NCI-H146 (cell line): ENCODE measurements at places on chromosomes 2 and 18.

DNA sequence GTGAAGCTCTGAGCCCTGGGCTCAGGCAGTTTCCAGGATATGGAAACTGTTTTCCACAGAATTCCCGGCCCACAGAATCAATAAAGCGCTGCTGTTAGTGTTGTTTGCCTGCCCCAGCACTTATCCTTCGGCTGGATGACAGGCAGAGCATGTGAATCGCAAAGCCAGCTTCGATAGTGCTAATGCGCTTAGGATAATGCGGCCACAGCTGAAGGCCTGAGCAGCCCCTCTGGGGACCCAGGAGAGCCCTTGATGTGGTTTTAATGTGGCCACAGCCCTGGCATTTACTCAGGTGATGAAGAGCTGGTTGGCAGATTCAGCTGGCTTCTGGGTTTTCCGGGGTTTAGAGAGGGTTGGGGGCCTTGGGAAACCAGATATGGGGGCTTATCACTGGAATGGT lies 23.7 kb downstream of the PCARE start:
- DNase-seq = no peak

- no peak for DNase-seq
Measured at GRCh38 chr2:48749291-48750127, 6.0 kb downstream of the LHCGR start.

DNA sequence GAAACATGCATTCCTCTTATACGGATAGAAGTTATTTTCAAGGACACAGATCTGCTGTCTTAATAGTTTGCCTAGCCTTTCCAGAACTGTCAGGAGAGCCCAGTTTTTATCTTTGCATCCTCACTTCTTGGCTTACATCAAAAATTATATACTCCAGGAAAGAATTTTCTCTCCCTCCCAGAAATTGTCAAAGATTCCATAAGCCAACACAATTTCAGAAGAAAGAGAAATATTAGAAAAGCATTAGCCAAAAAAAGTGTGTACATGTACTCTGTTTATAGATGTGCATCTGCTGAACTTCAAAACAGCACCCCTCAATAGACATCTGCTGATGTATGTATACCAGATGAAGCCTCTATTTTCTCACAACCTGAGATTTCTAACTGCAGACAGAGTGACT lies 210.4 kb downstream of the METTL4 start:
- no peak for DNase-seq

GRCh38 chr2:68031542-68032160 lies 31.2 kb downstream of the C1D start:
- peak; percentile 42 for DNase-seq

- DNase-seq = no peak
Measured at GRCh38 chr18:78751664-78752063, 228.0 kb upstream of the SALL3 start.

DNA sequence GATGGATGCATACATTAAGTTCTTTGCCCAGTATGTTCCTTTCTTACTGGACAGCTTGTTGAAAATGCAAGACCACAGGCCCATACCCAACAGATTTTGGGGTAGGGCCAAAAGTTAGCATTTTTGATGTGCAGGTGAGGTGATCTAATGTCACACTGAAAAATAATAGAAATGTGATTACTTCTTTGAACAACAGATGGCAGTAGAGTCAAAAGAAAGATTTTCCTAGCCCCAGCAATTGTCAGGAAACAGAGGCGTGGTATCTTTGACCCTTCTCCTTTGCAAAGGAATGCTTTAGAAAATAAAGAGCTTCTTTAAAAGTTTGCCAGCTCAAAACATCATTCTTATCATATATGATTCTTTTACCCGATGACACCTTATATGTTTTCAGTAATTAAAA lies 343.6 kb upstream of the SYT4 start:
- DNase-seq = peak; percentile 55

GRCh38 chr2:216878072-216878471 lies 18.2 kb upstream of the TNP1 start:
- no peak for DNase-seq

GRCh38 chr2:23077596-23077995 lies 307.4 kb upstream of the KLHL29 start:
- no peak for DNase-seq

GRCh38 chr18:23401400-23402347 lies 51.4 kb upstream of the RIOK3 start:
- peak; percentile 97 for DNase-seq

- peak; percentile 50 for DNase-seq
Measured at GRCh38 chr2:153100151-153100550, 378.4 kb downstream of the RPRM start.

DNA sequence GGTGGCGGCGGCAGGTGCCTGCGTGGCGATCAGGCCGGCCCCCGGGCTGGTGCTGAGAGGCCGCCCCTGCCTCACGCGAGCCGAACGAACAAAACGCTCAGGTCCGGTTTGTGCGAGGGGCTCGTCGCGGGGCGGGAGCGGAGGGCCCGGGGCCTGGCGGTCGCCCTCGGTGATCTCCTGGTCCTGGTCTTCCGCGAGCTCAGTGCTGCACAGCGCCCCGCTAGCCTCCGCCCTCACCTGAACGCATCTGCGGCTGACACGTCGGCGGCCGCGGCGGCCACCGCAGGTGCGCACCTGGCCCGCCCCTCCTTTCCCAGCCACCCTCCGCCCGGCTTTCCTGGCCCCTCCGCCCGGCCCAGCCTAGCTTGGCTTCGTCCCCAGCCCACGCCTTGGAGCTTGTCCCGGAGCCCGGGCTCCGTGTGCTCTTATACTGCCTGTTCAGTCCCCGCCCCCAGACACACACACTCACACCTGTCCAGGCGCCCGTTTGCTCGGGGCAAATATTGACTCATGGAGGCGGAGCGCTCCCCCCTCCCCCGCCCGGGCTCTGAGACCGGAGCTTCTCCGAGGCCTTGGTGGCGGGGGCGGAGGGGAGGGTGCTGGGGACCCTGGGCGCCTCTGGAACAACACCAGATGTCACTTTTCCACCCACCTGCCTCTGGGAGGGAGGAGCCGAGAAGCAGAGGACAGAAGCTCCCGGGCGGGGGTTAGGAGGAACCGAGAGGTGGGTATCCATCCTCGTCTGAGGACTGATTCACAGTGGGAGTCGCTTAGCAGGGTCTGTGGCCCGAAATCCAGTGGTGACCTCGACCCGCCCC lies 8.6 kb upstream of the CRYBA2 start:
- peak; percentile 98 for DNase-seq

- DNase-seq = peak; percentile 33
Measured at GRCh38 chr2:237195396-237196120, 109.9 kb downstream of the COPS8 start.

- no peak for DNase-seq
Measured at GRCh38 chr2:114001937-114002336, 112.0 kb downstream of the ACTR3 start.

- no peak for DNase-seq
Measured at GRCh38 chr2:112272669-112273068, 2.7 kb upstream of the ZC3H6 start.

GRCh38 chr2:28507796-28508764 lies 12.2 kb downstream of the PLB1 start:
- peak; percentile 89 for DNase-seq

DNA sequence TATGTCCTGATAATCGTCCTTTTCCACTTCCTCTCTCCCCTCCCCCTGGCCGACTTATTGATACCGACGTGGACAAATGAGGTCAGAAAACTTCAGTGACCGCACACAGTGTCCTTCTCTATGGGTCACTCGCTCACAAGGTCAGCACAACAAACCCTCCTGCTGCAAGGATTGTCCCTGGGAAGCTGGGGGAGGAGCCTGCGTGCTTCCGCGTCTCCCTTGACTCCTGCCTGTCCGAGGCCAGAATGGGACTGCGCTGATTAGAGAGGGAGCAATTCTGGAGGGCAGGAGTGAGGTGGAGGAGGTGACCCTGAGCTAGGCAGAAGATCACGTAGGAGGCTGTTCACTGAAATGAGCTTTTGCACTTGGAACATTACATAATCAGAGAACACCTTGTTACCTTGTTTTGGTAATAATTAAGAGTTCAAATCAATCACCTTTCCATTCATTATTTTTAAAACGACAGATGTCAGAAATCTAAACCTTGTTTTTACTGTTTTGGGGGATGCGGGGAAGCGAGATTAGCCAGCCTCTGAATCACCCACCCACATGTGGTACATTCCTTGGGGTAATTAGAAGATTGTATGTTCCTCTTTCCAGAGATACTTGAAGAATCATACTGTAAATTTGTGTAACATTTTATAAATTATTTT lies 70.6 kb downstream of the CTAGE1 start:
- no peak for DNase-seq

DNA sequence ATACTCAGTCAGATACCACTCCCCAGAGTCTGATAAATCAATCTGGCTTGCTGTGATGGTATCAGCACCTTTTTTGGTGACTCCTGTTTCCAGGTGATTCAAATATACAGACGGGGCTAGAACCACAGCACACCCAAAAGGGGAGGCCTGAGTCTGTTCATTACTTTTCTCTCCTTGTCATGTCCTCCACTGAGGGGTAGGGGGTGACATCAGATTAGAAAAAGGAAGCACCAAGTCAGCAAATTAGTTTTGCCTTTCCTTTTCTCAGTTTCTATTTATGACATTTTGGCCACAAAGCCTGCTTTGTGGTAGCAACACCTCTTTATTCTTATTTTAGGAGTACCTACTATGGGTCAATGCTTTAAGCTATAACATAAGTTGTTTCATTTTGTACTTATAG lies 127.4 kb downstream of the CCDC102B start:
- peak; percentile 37 for DNase-seq

DNA sequence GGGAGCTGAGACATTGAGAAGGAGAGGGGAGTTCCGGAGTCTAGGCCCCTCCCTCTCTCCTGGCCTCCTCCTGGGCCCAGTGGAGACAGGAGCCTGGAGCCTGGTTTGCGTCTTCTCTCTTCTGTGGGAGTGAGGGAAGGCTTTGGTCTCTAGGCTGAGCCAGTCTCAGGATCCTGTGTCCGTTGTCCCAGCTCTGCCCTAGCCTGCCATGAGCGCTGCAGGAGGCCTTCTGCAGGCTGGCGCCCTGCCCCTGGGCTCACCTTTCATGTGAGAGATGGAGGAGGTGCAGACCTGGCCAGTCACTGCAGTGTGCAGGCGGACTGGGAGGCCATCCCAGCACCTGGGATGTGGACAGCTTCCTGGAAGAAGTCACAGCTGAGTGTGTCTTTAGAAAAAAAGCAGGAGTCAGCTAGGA lies 8.7 kb downstream of the IMPA2 start:
- peak; percentile 78 for DNase-seq

- no peak for DNase-seq
Measured at GRCh38 chr2:171702781-171703556, 15.7 kb downstream of the DYNC1I2 start.

- DNase-seq = no peak
Measured at GRCh38 chr2:12261986-12262680, 454.6 kb upstream of the TRIB2 start.

- no peak for DNase-seq
Measured at GRCh38 chr2:218889937-218890336, 9.3 kb downstream of the WNT10A start.

DNA sequence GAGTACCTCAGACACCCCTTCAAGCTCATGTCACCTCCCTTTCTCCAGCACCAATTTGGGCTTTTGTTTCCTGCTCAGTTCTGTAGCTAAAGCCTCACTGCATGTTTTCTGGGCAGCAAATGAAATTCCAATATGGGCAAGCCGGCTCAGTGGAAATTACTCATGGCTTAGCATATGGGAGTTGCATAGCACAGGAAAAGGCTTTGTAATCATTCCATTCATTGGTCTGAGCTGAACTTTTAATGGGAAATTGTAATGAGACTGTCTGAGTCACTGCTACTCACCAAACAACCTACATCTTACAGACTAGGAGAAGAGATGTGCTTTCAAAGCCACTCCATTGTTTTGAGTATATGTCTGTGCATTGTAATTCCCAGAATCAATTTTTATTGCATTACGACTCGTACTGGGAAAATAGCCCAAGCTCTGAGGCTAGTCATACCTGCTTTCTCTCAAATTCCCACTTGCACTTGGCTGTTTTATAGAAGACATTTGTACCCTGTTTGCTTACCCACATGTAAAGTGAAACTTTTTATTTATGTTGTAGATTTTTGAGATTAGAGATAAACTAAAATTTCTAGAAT lies 139.5 kb upstream of the LRATD1 start:
- no peak for DNase-seq

GRCh38 chr2:185215497-185215896 lies 523.1 kb upstream of the FSIP2 start:
- DNase-seq = no peak

- DNase-seq = no peak
Measured at GRCh38 chr2:238483021-238483420, 56.3 kb downstream of the ASB1 start.

GRCh38 chr2:50480507-50480906 lies 551.4 kb downstream of the NRXN1 start:
- peak; percentile 13 for DNase-seq

DNA sequence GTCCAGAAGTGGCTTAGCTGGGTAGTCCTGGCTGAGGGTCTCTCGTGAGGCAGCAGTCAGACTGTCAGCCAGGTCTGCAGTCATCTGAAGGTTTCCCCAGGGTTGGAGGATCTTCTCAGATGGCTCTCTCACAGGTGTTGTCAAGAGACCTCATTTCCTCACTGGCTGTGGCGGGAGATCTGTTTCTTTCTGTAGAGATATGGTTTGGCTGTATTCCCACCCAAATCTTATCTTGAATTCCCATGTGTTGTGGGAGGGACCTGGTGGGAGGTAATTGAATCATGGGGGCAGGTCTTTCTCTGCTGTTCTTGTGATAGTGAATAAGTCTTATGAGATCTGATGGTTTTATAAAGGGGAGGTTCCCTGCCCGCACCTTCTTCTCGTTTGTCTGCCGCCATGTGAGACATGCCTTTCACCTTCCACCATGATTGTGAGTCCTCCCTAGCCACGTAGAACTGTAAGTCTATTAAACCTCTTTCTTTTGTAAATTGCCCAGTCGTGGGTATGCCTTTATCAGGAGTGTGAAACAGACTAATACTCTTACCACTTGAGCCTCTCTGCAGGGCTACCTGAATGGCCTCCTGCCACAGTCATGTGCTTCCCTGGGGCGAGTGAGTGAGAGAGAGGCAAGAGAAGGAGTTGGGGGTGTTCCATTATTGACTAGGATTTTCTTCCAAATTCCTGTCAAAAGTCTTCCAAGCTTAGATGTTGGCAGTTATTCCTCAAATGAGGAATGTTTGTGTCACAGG lies 23.6 kb downstream of the MALT1 start:
- no peak for DNase-seq

DNA sequence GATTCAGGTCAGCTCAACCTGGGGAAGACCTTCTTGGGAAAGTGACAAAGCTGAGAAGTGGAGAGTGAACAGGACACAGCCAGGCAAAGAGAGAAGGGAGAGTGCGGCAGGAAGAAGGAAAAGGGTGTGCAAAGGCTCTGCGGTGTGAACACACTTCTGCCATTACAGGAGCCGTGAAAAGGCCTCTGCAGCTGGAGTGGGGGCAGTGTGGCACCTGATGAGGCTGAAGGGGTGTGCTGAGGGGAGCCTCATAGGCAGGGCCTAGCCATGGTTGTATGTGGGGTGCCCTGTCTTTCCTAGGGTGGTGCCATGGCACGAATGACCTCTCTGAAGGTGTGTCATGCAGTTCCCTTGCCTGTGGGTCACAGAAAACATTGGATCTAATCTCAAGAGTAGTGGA lies 347.6 kb downstream of the CYRIA start:
- DNase-seq = no peak
